ENCODE measurements at places on chromosomes 5 and 9.

GRCh38 chr9:94139672-94140417 is 55.6 kb downstream of the PTPDC1 start:
- DNase-seq: no peak

- DNase-seq: peak; percentile 92
These were observed at the start of gene GPR150 for GRCh38 chr5:95620030-95620869. GPR150 (plus strand) TSS chr5:95620087; CDS start chr5:95620276, 189 bp downstream.

DNA sequence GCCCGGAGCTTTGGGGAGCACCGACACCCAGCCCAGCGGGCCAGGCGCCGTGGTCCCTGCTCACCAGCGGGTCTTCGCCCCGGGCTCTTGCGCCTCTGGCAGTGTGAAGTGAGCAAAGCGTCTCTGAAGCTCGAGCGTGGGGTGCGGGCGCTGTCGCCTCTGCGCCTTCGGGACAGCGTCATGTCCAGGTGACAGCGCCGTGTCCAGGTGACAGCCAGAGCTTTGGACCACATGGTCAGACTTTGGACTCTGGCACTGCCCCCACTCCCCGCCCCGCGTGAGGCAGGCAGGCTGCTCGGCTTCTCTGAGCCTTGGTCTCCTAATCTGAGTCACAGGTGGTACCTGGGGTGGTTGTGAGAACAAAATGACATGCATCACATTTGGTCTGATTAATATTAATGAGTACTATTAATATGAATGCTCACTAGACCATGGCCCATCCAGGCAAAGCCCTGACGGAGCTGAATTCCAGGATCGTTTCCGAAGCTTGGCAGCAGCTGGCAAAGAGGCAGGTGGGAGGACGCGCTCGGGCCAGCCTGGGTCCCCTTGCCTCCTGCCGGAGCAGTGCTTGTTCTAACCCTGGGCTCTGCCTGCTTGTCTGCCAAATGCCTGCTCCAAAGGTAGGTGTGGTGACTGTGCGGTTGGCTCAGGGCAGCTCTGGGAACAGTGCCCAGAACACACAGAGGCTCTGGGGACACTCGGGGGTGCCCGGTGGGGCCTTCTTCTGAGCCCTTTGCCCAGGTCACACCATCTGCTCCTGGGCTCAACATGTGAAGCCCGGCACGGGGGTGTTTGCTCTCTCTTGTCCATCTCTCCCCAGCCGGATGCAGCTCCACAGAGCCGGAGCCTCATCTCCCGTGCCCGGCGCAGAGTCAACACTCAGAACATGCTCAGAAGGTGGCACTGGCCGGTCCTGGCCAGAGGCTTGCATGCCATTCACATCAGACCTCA is 157.1 kb downstream of the OLFM1 start:
- DNase-seq: no peak

- peak; percentile 78 for DNase-seq
These were observed 231.7 kb upstream of the CDH12 start for GRCh38 chr5:23084815-23085214.

DNA sequence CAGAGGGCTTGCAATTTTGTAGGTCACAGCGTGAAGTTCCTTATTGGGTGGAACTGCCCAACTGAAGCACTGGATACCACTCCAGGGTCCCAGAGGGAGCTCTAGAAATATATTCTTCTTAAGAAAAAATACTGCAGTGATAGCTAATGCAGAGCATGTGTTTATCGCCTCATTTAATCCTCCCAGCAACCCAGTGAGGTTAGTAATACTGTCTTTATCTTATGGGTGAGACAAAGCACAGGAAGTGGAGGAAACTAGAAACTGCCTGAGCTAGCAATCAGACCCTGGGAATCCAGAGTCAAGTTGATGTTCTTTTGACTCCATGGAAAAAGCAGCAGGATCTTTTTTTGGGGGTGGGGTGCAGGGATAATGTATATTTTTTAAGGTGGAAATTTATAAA is 153.3 kb downstream of the PJA2 start:
- DNase-seq: no peak

DNA sequence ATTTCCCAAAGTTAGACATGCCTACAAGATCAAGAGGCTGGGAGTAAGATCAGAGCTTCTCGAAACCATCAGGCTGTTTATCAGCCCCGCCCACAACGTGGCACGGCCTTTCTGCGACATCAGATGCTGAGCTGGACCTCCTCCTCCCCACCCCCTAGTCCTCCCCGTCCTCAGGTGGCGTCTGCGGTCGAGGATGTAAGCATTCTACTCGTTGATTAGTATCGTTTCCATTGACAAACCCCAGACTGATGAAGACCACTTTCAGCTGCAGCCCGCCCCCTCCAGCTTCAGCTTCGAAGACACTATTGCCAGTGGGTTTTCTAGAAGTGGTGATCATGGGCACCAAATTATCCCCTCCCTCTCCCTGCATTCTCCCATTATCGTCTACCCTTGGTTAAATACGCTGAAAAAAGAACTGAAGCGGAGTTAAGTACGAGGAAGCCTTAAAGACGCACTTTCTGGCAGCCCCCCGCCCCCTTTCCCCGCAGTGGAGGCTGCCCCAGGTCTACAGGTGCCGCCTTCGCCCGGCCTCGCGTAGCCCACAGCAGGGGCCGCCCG is 1.1 kb downstream of the PPIC start:
- DNase-seq: peak; percentile 91

DNA sequence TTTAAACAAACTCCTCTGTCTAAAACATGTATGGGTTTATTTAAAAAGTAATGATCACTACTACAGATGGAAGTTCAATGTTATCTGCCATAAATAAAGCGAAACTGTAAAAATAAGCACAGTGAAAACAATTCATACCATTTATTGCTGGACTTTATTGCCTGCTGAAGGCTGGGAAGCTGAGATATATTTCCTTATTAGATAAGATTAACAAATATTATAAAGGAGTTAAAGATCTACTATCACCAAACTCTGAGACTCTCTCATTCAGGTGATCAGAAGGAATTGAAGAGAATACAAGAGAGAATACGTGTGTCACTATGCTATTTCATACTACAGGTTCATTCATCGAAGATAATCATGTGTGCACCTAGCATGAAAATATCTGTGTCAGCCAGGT is 190.9 kb upstream of the ATP10B start:
- no peak for DNase-seq

DNA sequence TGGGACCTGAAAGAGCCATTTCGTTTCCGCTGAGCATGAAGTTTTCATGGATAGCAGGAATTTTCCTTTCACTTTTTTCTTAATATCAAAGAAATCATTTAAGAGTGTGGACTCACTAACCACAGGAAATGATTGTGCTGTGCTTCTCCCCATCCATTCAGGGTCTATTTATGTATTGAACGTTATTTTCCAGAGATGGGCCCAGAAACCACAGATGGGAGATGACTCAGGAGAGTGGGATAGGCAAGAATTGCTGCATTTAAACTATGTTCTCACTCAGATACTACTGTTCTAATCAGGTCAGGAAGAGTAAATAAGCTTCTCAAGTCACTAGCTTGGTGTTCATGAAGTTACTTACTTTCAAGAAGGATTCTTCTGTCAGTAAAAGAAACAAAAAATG is 763.8 kb downstream of the DTWD2 start:
- no peak for DNase-seq

GRCh38 chr5:55304584-55304983 is 2.9 kb downstream of the DHX29 start:
- no peak for DNase-seq

GRCh38 chr5:99355881-99356280 is 427.1 kb upstream of the CHD1 start:
- DNase-seq: no peak

DNA sequence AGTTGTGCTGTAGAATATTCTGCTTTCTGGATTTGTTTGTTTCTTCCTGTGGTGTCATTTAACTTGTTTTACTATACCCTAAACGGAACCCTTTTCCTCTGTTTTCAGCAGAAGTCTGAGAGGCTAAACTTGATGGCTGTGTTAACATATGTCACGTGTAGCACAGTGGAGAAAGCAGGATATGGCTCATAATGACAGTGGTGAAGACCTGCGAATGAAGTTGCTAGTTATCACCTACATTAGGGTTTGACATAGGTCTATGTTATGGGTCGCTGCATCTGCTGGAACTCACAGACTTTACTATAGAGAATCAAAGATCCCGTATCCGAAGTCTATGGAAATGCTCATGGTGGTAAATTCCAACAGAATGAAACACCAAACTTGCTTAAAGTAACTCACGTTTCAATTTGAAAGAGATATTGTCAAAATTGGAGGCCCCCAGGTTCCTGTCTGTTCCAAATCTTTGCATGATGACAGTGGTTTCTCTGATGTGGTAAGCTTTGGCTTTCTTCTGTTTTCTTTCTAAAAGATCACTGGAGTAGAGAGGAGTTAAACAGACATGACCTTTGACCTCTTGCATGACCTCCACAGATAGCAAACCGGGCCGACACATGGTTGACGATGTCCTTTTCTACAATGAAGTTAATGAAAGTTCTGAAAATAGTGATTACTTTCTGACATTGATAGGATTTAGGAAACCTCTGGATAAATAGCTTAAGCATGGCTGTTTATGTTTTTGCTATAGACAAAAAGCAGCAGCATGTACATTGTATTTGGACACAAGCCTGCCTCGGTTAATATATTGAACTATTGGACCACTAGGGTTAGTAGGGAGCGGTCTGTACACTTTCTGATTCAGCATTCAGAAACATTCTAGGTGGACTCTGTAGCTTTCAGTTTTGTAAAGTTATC is 3.1 kb upstream of the CATSPER3 start:
- no peak for DNase-seq

DNA sequence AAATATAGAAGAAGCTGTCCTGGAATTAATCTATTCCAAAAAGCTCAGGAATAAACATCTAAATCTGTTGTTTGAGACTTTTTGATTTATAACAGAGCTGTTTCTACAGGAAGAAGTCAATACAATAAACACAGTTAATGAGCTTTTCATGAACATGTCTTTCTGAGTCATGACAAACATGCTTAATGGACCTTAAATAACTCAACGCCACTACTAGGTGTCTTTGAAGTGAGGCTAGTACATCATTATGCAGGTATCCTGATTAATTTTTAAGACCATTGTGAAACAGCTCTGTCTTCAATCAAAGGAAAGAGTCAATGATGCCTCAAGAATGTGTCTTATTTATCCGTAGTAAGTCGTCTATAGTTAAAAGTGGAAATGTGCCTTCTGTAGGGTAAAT is 131.6 kb downstream of the GABRB2 start:
- DNase-seq: no peak

GRCh38 chr5:40355846-40356245 is 323.9 kb upstream of the PTGER4 start:
- no peak for DNase-seq

DNA sequence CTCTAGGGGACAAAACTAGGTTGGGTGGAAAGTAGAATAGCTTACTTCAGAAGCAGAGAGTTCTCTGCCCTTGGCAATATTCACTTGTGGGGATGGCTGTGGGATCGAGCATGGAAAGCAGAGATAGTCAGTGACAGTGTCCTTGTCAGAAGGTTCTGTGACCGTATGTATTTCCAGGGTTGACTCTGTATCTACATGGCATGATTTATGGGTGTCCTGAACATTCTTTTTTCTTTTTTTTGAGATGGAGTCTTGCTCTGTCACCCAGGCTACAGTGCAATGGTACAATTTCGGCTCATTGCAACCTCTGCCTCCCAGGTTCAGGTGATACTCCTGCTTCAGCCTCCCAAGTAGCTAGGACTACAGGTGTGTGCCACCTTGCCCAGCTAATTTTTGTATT is 77.4 kb upstream of the LHFPL2 start:
- DNase-seq: no peak

DNA sequence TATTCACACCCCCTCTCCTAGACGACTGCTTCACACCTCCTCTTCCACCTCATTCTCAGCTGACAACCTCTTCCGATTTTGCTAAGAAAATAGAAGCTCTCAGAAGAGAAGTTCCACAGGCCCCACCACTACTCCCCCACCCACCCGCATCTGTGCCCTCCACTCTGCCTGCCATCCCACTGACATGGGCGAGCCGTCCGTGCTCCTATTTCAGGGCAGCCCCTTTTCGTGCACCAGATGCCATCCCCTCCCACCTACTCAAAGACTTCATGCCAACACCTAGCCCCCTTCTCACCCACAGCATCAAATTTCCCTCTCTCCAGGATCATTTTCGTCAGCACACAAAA is 34.6 kb upstream of the JADE2 start:
- no peak for DNase-seq

DNA sequence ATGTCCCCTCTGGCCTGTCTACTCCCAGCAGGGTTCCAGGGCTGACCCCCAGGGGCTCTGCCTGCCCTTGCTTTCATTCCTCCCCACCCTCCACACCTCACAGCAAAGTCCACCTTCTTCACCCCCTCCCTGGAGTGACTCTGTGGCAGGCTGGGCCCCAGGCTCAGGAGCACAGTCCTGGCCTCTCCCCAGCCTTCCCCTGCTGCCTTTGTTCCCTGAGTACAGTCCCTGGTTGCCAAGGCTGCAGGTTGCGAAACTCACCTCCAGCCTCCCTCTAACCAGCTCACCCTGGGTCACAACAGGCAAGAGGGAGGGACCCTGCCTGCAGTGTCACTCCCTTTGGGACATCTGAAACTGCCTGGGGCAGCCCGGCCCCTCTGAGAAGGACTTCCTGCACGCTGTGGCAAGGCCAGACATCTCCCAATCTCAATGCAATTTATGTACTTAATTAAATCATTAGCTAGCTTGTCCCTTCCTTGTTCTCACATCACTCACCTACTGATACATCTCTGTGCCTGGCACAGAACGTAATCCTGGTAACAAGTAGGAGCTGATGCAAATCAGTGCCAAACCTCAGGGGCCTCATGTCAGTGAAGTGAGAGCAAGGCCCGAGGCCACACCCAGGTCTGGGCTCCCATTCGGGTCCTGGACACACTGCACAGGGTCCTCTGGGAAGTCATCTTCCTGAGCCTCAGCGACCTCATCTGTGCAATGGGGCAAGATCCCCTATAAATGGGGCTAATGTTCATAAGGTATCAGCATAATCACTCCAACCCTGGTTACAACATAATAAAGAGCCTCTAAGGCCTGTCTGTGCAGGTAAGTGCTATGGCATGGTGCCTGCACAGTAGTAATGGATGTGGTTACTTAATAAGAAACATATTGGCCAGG is 27.3 kb upstream of the TRIM14 start:
- DNase-seq: peak; percentile 31

DNA sequence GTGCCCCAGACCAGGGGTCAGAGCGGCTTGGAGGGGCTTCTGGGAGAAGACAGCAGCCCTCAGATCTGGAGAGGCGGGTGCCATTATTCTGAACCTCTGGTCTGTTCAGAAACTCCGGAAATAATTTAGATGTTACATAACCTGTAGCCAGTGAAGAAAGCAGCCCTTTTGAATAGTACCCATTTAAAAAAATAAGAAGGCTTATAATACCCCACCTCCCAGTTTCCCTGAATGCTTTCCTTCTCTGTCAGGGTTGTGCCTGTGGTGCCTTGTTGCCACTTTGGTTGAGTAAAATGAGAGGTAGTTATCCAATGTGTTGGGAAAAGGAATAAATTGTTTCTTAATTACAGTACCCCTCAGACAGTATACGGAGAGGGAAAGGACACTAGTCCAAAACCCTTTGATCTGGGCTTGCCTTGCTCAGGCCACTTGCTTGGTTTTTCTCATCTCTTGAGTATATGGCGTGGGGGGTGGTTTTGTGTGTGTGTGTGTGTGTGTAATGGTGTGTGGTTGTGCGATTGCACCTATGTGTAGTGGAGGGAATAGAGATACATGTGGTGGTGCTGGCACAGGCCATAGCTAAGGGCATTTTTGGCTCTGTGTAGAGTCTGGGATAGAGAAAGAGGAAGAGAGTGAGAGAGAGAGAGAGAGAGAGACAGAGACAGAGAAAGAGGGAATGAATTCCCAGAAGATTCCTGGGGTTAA is 59.1 kb upstream of the TLR4 start:
- no peak for DNase-seq

- no peak for DNase-seq
These were observed 204.0 kb upstream of the PUM3 start for GRCh38 chr9:3047912-3048311.

- peak; percentile 80 for DNase-seq
These were observed 465.4 kb downstream of the RASEF start for GRCh38 chr9:82597241-82598203.

Measured in DMS53 (cell line).